ENCODE measurements at places on chromosomes 2 and 18.

GRCh38 chr2:121185111-121185510, 99.9 kb downstream of the TFCP2L1 start:
- no peak for DNase-seq

DNA sequence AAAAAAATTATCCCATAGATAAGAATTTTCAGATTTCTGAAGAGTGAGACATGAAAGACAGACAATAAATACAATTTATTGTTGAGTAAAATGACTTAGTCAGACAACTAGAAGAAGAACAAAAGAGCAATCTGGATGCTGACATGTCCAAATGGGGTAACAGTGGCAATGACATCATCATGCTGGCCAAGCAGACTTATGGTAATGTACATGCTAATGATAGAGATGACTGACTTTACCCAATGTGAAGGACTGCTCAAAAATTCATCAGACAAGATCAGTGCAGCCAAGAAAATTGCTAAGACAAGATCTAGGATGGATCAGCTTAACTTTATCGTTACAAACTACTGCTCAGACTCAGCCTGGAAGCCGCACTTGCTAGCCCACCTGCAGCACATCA, 70.5 kb upstream of the SRD5A2 start:
- no peak for DNase-seq

GRCh38 chr2:31778153-31778552, 197.4 kb upstream of the SRD5A2 start:
- DNase-seq = no peak

DNA sequence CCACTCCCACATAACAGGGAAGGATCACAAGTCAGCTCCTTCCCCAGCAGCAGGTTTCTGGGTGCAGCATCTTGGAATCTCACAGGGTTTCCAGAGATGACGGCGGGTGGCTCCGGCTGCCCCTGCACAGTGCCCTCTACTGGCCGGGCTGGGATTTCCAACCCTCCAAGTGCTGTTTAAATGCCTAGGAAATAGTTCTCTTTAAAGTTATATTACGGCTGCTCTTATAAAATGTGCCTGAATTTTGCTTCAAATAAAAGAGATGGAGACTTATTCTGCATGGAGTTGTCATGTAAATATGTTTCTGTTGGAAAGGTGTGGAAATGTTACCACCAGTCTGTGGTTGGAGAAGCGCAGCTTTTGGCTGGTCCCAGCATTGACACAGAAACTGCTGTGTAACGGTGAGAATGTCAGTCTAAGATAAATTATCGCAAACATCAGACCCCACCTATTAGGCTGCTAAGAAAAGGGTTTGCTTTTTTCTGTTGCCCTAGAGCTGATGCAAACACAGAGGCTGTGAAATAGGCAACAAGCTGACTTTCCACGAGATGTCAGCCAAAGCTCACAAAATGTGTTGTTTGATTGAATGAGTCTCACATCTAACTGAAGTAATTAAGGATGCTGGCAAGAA, 3.3 kb upstream of the HJURP start:
- DNase-seq = no peak

DNA sequence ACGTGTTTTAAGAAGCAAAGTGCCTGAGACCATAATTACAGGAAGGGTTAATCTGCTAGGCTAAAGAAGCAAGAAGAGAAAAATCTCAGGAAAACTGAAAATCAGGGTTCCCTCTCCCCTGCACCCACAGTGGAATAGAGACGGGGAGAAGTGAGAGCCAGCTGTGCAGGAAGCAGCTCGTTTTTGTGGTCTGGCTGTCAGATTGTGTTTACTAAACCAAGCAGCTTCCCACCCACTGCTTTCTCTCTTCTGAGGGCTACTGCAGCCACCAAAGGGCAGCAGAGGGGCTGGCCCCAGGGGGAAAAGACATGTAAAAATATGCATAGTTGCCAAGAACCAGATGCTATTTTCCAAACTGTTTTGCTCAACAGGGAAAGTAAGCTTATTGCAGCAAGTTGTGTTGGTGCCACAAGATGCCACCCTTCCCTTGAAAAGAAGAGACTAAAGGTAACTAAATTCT, 72.6 kb upstream of the THUMPD2 start:
- peak; percentile 55 for DNase-seq

DNA sequence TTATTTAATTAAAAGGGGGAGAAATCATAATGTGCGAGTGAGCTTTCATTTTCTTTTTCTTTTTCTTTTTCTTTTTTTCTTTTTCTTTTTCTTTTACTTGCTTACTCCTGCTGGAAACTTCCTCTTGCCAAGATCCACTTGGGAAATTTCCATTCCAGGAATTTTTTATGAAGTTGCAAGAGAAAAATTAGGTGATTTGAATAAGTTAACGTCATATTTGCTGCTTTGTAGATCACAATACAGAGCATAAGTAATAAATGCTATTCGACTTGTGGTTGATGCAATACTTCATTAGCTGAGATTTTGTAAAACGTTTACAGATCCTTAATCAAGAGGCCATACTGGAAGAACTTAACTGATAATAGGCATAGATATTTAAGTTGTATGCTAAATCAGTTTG, 354.7 kb upstream of the SMIM21 start:
- DNase-seq = no peak

- no peak for DNase-seq
Observed at GRCh38 chr2:213189001-213189899, 37.8 kb upstream of the IKZF2 start.

DNA sequence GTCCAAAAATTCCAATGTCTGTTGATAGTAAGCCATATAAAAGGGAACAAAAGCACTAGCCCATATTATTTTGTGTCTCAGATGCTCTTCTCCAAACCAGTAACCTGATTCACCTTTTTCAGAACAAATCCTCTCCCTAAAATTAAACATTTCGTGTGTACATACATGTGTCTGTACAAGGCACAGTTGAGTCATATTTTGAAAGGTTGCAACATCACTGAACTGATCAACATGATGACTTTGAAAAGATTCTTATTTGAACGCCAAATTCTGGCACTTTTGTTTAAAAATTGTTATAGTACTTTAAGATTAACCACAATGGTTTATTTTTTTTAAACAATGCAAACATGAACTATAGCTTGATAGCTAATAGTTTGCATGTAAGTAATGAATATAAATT, 102.5 kb downstream of the RIT2 start:
- DNase-seq = no peak

DNA sequence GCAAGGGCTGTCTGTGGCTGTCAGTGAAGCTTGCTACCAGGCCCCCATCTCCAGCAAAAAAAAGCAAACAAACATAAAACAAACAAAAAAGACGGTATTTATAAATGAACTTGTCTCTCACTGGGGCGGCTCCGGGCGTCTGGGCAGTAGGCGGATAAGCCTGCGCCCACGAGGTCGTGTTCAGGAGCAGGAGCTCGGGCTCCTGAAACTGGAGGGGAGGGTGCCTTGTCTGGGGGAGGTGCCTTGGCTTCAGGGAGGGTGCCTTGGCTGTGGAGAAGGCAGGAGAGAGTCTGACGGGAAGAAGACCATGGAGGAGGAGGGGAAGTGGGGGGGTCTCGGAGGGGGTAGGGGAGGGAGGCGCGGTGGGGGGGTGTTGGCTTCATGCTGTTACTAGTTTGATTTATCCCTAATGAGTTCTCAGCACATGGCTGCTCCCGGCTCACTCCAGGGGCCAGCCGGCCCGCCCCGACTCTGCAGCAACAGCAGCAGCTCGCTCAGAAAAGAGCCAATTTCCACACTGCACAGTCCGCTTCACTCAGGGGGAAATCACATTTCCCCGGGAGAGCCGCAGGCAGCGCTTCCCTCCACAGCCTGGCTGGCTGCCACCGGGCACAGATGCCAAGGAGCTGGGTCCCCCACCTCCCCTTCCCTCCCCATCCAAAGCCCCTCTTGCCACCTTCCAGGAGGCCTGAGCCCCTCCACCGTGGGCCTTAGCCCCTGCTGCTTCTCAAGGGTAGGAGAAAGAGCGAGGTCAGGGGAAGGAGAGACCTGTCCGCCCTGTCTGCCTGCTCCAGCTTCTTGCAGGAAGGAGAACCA, 38.7 kb downstream of the PSD4 start:
- no peak for DNase-seq

DNA sequence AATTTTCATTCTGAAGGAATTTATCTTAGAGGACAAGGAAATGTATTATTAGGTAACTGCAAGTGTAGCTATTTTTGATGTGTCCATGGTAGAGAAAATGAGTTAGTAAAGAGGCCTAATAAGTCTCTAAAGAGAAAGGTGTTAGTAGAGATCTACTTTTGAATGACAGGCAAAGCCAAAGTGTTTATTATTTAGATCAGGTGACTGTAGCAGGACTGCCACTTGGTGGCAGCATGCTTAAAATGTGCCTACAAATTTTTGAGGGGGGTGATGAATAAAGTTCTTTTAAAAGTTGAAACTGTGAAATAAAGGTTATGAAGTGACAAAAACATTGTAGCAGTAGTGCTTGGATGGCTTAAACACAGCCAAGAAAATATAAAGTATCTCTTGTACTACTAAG, 421.5 kb upstream of the MEIS1 start:
- DNase-seq = no peak

DNA sequence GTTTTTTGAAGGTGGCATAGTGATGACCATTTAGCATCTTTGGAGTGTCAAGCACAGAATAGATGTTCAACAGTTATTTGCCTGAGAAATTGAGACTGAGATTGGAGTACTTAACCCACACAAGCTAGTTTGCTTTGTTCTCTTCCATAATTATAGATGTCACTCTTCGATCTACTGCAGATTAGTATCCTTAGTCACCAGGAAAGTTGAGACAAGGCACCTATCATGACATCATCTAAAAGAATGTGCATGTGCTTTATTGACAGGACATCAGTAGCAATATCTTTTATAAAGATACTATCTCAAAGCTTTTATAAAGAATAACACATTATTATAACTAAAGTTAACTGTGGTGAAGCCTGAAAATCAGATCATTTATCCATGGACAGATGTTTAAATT, 6.4 kb downstream of the VRK2 start:
- DNase-seq = no peak

- no peak for DNase-seq
Observed at GRCh38 chr2:24791452-24791851, 1.7 kb downstream of the PTRHD1 start.

- peak; percentile 4 for DNase-seq
Observed at GRCh38 chr2:143600116-143600515, 470.9 kb downstream of the ARHGAP15 start.

DNA sequence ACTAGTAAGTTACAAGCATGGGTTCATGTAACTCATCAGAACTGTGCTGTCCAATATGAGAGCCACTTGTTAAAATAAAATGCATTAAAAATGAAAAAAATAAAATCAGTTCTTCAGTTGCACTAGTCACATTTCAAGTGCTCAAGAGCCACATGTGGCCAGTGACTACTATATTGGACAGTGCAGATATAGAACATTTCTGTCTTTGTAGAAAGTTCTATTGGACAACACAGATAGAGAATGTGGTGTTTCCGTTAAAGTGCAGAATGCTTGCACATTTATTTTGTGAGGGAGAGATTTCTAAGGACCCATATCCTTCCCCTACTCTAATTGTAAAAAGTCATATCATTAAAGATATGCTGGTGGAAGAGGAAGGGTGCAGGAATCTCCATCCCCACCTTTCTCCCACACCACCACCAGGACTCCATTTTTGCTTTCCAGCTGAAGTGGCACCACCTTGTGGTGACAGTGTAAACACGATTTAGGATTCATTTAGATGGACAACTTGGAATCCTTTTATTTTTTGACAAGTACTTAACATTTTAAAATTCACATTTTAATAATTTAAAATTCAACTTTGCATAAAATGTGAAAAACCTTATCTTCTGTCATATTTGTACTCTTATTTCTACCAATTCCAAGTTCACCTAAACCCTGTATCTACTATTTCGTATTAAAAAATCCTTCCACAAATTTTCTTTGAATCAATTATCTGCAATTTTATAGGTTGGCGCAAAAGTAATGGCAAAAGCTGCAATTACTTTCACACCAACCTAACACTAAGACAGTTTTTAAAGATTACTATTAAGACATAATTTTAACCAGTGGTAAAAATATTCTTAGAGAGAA, 9.4 kb upstream of the CD302 start:
- DNase-seq = no peak

- no peak for DNase-seq
Observed at GRCh38 chr2:241724259-241724974, 10.0 kb upstream of the D2HGDH start.

DNA sequence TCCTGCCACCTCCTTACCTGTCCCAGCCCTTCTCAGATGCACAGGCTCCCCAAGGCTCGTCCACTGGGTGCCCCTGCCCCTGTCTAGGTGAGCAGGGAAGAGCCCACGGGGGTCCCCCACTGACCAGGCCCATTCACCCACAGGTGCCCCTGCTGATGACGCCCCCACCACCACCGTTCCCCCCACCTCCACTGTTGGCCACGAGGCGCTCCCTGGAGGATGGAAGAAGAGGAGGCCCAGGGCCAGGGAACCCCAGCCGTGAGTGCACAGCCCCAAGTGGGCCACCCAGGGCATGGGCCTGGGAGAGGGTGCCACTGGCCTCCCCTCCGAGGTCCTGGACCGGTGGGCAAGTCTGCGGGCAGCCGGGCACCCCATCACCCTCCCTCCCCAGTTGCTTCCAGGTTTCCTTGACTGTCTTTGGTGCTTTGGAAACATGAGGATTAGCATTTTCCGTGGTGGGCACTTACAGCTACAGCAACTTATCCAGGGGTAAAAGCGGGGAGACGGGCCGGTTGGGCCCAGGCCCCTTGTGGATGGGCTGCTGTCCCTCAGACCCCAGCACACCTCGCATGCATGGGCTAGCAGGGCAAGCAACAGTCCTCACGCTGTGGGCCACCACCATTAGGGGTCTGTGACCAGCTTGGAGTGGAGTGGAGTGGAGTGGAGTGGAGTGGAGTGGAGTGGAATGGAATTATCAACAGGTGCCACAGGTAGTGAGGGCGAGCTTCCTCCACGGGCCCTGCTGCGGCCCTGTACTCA, 13.2 kb upstream of the KLHL30 start:
- no peak for DNase-seq

DNA sequence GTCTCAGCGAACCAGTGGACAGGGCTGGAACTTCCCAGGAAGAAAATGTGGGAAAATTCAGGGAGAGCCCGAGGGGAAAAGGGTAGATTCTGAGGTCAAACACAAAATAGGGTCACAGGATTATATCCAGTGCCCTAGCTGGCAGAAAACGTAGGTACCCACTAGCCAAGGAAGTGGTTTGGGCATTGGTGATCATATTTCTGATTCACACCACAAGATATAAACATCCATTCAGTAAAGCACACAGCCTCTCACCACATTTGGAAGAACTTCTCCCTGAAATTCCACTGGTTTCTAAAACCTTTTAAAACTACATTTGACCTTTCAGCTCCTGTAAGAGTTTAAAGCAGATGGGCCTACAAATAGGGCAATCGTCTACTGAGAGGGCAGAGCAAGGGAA, 186.9 kb downstream of the TTC32 start:
- no peak for DNase-seq

DNA sequence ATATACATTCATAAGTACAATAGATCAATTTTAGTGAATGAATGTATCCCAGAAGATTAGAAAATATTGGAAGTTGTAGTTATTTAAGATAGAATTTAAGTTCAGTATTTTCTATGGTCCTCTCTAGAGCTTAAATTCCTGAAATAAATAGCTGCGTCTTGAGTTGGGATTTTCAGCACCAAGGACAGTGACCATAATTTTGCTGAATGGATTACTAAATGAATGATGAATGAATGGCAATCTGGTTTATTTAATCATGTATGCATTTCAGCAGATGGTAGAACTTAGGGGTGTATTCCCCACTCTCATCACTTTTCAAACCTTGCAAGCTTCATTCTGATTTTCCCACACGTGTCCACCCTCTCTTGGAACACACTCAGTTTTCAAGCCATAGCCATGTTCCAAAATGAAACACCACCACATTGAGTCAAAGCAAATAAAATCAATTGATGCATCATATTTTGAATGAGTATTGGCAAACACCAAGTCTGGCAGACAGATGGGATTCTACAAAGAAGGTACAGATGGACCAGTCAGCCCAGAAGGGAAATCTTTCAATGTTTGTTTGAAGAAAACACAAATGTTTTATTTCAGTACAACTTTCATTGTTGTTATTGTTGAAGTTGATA, 362.2 kb upstream of the NXPH2 start:
- DNase-seq = no peak
